ENCODE measurements at places on chromosomes 1 and 21. TPM values are rescaled to one million over a fixed set of nuclear protein-coding genes. Genes with fewer than 3 reads are reported as not detected.

DNA sequence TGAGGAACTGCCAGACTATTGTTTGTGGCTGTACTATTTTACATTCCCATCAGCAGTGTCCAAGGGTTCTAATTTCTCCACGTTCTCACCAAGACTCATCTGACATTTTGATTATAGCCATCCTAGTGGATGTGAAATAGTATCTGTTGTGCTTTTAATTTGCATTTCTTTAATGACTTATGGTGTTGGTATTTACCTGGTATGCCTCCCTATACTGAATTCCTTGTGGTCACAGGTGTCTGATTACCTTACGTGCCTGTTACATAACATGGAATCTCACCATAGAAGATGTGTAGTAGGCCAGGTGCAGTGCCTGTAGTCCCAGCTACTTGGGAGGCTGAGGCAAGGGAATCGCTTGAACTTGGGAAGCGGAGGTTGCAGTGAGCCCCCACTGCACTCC lies 13.5 kb downstream of the ZYG11A start:
- DNase-seq: no peak

CFAP57 gene
- total RNA-seq: 0.47 TPM

GRCh38 chr1:104018922-104019674 lies 269.4 kb downstream of the AMY1C start:
- DNase-seq: no peak

DNA sequence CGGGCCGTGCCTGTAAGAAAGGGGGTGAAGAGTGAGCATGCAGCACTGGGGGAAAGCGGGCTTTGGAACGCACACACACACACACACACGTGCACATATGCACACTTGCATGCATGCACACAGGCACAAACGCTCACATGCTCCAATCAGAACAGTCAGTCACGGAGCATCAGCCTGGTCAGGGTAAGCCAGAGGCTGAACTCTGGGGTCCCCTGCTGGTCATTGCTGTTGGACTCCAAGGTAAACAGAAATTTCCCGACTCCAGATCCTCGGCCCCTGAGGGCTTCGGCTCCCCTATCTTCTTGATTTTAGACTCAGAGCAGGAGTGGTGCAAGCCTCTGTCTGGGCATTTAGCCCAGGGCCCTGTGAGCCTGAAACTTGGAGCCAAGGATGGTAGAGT lies 54.2 kb downstream of the SYT2 start:
- peak; percentile 24 for DNase-seq

SPATA46 gene
- not detected for total RNA-seq

CD1E gene
- not detected for total RNA-seq

DNA sequence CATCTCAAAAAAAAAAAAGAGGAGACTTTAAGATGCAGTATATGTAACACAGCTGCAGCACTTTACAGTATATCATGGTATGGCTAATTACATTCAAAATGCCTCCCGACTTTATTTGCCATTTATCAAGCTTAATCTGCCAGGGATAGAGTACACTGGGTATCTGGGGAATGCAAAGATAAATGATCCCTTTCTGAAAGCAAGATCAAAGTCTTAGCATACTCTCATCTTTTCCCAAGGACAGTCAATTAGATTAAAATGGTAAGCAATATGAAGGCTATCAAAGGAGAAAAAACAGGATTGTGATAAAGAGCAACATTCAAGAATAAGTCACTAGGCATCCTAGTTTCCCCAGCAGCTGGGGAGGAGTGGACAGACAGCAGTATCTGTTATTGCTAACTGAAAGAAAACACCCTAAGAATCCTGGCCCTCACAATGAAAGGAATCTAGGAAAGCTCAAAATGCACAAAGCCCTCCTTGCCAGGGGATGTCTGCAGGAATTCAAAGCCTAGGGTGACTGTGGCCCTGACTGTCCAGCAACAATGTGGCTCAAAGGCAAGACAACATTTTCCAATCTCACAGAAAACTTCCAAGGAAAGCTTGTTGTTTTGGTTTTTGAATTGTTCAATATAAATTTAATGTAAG lies 56.7 kb upstream of the RAP1GAP start:
- DNase-seq: peak; percentile 6

GRCh38 chr1:200707116-200707515 lies 31.6 kb upstream of the CAMSAP2 start:
- no peak for DNase-seq

- DNase-seq: no peak
Measured at GRCh38 chr1:212684521-212685090, 15.0 kb downstream of the BATF3 start.

DNA sequence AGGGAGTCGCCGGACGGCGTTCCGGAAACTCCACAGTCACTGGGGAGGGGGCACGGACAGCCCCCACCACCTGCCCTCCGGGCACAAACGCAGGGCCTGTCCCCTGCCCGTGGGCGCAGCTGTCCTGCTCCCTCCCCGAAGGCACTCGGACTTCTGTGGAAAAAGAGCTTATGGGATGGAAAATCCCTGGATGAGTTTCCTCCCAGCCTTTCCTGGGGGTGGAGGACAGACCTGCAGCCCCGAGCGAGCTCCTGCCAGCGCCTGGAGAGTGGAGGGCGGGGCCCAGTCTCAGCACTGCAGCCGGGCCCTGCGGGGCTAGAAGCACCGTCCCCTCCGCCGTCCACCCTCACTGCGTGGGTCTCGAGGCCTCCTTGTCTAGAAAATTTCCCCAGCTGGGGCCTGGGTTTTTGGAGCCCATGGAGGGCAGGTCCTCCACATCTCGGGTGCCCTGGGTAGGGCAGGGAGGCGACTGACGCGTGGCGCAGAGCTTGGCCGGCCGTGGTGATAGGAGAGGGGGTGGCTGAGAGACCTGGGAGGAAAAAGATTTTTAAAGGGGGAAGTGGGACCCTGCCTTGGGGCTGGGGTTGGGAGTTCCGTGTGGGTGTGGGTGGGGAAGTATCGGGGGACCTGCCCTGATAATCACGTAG lies 6.4 kb upstream of the COL6A1 start:
- DNase-seq: no peak

DNA sequence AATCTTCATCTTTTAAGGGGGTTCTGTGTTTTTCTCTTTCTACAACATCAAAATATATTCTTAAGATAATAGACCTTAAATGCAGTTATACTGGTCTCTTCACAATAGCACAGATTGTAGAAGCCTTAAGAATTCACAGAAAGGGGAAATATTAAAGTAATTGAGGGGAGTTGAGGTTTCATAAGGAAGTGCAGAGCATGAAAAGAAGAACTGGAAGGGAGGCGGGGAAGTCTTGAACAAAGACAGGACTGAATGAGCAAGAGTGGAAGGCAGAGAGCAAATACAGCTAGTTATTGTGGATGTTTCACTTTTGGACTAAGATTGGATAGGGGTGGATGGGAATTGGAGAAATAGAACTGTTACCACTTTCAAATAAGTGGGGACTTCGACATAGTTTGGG lies 67.7 kb downstream of the PTGER3 start:
- no peak for DNase-seq

GRCh38 chr1:36621531-36621930 lies 138.8 kb upstream of the CSF3R start:
- DNase-seq: no peak

- DNase-seq: peak; percentile 43
Measured at GRCh38 chr1:224831501-224831900, 98.0 kb upstream of the DNAH14 start.

DNA sequence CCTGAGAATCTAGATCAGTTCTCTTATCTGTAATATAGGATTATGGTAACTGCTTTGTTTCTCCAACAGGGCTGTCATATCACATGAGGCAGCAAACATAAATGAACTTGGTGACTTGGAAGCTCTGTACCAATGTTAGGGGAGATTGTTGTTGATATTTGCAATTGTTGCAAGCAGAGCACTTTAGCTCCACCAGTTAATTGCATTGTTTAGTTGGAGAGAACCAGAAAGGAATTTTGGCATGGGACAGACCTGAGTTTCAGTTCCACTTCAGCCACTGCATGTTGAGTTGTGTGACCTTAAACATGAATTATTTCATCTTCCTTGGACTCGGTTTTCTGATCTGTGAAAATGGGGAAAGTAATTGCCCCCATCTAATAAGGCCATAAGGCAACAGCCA lies 142.3 kb upstream of the JUN start:
- no peak for DNase-seq

AMPD1 gene
- 8.1 TPM for total RNA-seq

DNA sequence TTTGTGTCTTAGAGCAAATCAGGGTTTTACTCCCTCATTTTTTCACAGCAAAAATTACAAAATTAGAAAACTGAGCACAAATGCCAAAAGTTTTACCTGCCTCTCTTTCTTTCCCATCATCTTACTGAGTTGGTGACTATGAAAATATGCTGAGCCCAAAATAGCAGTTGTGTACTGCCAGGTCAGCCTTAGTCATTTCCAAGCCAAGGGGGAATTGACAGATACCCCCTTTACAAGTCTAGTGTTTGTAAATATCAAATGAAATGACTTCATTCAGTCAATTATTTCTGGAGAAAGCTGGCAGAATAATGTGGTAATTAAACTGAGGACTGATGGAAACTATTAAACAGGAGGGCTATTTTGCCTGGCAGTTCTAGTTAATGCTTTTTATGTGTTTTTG lies 11.4 kb upstream of the GORAB start:
- no peak for DNase-seq

SPRR2D gene
- total RNA-seq: not detected

GRCh38 chr1:156859523-156860112 lies 701 bp upstream of the INSRR start:
- no peak for DNase-seq

GRCh38 chr1:61579802-61580201 lies 145.1 kb downstream of the TM2D1 start:
- no peak for DNase-seq

GRCh38 chr1:236103646-236104218 lies 38.6 kb upstream of the GPR137B start:
- DNase-seq: peak; percentile 68

LAMTOR2 gene
- 51.4 TPM for total RNA-seq

DNA sequence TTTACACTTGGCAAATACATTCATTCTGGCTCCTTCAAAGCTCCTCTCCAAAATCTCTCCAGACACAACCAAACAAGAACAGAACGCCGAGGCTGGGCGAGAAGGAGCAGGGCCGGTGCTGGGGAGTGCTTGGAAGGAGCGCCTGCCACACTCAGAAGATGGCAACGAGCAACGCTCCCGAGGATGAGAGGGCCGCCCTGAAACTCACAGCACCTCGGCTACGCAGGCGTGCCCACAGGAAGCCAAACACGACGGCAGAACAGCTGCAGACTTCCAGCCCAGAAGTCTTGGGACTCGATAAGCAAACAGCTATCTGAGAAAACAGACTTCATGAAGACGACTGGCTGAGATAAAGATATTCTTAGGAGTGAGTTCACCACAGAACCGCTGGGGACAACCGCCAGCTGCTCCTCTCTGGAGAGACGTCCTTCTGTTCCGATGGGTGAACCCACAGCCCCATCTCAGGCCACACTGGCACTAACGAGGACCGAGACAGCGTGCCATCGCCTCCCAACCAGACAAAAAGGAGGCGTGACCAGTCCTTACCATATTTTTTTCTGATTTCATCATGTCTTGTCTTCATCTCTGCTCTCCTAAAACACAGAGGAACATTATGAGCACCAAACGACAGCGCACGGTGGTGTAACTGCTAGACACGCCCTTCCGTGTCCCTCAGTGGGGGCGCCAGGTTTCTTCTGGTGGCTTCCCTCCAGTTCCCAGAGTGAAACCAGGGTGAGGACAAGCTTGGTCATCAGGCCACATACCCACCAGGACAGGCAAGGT lies 18.6 kb downstream of the PTTG1IP start:
- peak; percentile 72 for DNase-seq

DNA sequence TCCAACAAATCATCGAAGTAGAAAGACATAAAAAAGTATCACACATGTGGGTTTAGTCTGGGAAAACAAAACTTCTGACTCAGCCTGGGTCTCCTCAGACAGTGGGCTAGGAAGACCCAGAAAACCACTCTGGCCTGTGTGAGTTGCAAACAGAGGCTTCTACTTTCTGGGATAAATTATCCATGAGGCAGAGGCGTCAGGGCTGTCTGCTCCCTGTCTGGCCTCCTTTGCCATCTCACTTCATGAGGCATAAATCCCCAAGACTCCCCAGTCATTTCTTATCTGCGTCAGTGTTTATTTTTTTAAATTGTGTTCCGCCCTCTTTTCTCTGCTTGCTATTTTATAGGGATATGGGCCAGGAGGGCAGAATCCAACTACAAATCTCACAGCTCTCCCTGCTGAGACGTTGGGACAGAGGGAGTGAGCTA lies 80.6 kb upstream of the TRABD2B start:
- no peak for DNase-seq

DNA sequence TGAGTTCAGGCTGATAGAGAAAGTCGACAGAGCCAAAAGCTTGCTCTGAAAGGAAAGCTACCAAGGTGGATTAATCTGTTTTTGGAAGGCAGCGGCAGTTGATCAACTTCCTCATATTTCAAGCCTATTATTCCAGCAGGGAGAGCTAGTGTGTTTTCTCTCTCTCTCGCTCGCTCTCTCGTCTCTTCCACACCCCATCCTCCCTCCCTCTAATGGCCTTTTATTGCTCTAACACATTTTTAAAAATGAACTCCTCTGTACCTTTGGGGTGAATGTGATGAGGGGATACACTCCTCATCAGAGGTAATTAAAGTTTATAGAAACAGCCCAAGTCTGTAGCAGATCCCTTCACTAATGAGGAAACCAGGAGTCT lies 126.4 kb downstream of the CLIC6 start:
- DNase-seq: no peak

DNA sequence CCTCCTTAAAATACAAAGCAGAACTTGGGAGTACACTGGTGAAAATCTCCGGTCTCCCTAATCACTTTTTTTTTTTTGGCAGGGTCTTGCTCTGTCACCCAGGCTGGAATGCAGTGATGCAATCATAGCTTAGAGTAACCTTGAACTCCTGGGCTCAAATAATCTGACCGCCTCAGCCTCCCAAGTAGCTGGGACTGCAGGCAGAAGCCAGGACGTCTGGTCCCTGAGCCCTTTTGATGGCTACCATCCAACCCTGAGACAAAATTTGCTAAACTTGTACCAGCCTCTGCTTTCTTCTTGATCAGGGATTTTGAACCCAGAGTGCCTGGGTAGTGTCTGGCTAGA lies 4.1 kb downstream of the L1TD1 start:
- no peak for DNase-seq

GRCh38 chr1:32981003-32981901 lies 16.6 kb upstream of the RNF19B start:
- DNase-seq: peak; percentile 37

KIAA1614 gene
- total RNA-seq: 6.5 TPM

DNA sequence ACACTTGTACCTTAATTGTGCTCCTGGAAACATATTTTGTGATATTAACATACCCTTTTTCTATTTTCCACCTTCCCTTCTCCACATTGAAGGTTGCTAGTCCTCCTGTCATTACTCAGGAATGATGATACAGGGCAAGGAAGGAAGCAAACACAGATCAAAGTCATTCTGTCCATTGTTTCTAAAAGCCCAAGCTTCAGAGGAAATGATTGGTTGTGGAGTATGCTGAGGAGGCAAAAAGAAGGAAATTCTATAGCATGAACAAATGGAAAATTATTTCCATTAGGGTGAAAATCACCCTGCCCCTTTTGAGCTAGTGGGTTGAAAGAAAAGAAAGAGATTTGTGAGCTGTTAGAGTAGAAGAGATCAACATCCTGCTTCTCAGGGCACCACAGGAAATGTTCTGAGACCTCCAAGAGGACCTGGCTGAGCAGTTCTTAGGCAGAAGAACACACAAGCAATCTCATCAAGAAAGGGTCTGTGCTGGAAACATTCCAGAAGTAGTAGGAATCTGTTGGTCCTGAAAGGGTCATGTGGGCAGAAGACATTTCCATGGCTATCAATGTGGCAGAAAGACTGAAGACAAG lies 29.0 kb upstream of the PRRX1 start:
- no peak for DNase-seq

GRCh38 chr1:66450043-66450514 lies 83.9 kb upstream of the SGIP1 start:
- DNase-seq: no peak

GRCh38 chr21:38350684-38351083 lies 93.9 kb downstream of the KCNJ15 start:
- peak; percentile 41 for DNase-seq
